ENCODE measurements at places on chromosomes 11 and 22. TPM values are rescaled to one million over a fixed set of nuclear protein-coding genes. Genes with fewer than 3 reads are reported as not detected.

The C11orf97 gene
- not detected for total RNA-seq

DNA sequence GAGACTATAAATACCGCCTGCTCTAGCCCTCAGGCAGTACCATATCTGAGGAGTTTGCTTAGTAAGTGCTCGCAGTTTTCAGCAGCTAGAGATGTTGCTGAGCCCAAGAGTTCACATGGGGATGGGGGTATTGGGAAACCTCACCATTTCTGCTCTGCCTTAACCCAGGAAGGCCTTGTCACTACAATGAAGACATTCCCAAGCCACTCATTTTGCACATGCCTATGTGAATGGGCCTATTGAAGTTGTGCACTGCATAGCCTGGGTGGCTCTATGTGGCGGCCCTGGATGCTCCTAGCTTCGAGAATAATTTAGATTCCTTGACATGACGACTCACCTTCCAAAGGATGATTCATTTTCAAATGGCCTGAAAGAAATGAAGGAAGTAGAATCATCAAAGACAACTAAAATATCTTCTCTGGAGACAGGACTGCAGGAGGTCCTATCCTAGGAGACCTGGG, 163.4 kb downstream of the ADAMTS15 start:
- H3K27ac ChIP-seq = no peak overlapping the region
- H3K4me1 ChIP-seq = no peaks in the 10 kb centered on the region
- H3K36me3 ChIP-seq = no peaks in the 10 kb centered on the region

DNA sequence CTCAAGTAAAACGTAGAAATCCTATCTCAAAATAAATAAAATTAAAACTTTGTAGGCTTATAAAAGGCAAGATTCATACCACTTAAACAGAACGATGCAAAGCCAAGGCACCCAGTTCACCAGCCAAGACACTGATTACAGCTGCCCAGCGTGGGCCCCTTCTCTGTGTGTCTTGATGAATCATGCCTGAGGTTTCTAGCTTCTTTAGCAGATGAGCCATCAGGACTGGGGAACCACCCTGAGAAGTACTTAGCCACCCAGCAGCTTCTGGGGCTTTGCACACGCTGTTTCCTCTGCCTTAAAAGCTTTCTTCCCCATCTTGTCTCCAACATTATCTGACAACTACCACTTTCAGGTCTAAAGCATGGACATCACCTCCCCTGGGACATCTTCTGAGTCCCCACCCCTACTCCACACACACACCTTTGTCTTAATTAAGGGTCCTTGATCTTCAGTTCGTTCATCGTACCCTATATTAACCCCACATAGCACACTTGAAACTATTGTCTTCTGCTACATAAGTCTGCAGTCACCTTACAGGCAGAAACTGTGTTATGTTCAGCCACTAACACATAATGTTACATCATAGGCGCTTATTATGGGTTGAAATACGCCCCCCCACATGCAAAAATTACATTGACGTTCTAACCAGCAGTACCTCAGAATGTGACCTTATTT, 8.7 kb upstream of the LAYN start:
- H3K27ac ChIP-seq = no peak overlapping the region
- H3K4me1 ChIP-seq = no peaks in the 10 kb centered on the region
- no peaks in the 10 kb centered on the region for H3K36me3 ChIP-seq
- no peak overlapping the region for H3K4me3 ChIP-seq
- no peaks in the 10 kb centered on the region for H3K27me3 ChIP-seq
- peak; percentile 27 for DNase-seq

- peaks cover 6% of the 10 kb centered on the region for H3K27me3 ChIP-seq
- H3K36me3 ChIP-seq = no peaks in the 10 kb centered on the region
- H3K4me3 ChIP-seq = peak overlapping the region; percentile 37
- H3K4me1 ChIP-seq = peaks cover 16% of the 10 kb centered on the region
These were observed 124.7 kb upstream of the C11orf58 start for GRCh38 chr11:16613512-16614381.

DNA sequence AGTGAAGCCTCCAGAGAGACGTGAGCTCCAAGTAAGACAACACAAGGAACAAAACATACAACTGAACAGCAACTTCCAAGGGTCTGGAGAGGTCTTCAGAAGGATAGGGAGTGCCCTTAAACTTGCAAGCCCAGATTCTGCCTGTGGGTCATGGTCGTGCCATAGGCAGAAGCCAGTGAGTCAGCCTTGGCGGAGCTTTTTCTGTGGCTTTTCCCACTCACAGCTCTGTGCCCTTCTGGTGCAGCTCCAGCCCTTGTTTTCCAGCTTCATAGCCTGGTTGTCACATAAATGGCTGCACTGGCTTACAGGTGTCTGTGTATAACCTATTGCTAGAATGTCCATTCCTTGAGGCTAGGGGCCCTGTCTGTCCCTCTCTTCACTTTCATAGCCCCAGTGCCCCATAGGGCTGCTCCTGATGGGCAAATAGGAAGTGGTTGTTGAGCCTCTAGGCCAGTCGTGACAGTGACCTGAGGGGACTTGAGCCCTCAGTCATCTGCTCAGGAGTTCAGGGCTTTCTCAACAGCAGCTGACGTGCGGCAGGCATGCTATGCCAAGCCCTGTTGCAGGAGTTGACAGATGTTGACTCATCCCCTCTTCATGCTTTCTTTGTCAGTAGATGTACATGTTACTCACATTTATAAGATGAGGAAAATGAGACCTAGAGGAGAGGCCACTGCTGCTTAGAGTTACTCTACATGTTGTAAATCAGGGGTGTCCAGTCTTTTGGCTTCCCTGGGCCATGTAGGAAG, 7.4 kb downstream of the MED15 start:
- H3K27ac ChIP-seq = no peak overlapping the region
- no peak overlapping the region for H3K4me3 ChIP-seq
- no peaks in the 10 kb centered on the region for H3K27me3 ChIP-seq
- peaks cover 41% of the 10 kb centered on the region for H3K36me3 ChIP-seq
- no peak for DNase-seq
- H3K4me1 ChIP-seq = peaks cover 42% of the 10 kb centered on the region

The RASGRP2 gene
- total RNA-seq = 654 TPM

The HEPN1 gene
- total RNA-seq = not detected

DNA sequence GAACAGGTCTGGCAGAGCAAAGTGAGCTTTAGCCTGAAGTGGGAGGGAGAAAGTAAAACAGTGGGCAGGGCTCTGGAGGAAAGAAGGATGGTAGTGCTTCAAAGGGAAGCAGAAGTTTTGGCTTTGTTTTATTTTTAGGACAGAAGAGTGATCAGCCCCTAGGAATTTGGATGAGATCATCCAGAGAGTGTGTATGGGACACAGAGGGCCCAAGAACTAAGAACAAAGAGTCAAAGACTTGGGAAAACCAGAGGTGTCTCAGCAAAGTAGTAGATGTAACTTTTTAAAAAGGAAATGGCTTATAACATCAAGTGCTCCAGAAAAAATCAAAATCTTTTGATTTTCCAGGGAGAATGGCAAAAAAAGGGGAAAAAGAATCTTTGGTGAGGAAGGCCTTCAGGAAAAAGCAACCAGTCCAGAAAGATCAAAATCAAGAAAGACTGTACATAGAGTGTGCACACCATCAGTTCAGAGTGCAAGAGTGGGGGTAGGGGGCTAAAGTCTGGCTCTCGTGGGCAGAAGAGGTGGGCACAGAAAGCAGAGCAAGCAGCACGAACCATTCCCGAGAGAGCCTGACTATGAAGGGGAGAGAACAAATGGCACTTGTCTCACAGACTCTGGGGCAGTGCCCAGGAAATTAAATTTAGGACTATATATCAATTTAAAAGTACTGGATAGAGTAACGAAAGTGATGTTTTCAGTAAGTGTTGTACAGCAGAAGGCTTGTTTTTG, 30.0 kb downstream of the MAPK1 start:
- DNase-seq = no peak
- H3K36me3 ChIP-seq = no peaks in the 10 kb centered on the region
- H3K27ac ChIP-seq = no peak overlapping the region
- H3K4me1 ChIP-seq = peaks cover 12% of the 10 kb centered on the region
- H3K27me3 ChIP-seq = no peaks in the 10 kb centered on the region
- no peak overlapping the region for H3K4me3 ChIP-seq

GRCh38 chr22:34781681-34782080, 284.3 kb upstream of the ISX start:
- H3K27ac ChIP-seq = no peak overlapping the region
- no peak for DNase-seq
- no peaks in the 10 kb centered on the region for H3K27me3 ChIP-seq
- no peaks in the 10 kb centered on the region for H3K36me3 ChIP-seq
- H3K4me1 ChIP-seq = no peaks in the 10 kb centered on the region

The CYTH4 gene
- total RNA-seq = 135 TPM

- H3K27ac ChIP-seq = no peak overlapping the region
- DNase-seq = no peak
- H3K27me3 ChIP-seq = no peaks in the 10 kb centered on the region
These were observed 19.6 kb downstream of the GDPD5 start for GRCh38 chr11:75505916-75506692.

DNA sequence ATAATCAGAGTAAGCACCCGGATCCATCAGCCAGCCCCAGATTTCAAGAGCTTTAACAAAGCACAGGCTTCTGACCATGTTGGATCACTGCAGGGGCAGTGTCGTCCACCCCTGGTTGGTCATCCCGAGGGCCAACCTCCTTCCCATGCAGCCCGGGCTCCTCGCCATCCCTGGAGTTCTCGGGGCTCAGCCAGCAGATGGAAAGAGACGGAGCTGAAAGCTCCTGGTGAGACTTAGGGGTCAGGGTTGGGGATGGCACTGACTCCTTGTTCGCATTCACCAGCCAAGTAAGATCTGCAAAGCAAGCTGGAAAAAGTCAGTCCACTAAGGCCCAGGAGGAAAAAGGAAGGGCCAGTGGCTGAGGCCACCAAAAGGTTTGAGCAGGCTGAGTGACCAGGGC, 888.9 kb downstream of the BRD1 start:
- H3K27ac ChIP-seq = no peak overlapping the region
- no peaks in the 10 kb centered on the region for H3K36me3 ChIP-seq
- H3K27me3 ChIP-seq = no peaks in the 10 kb centered on the region
- DNase-seq = no peak

The APOC3 gene
- not detected for total RNA-seq

The EP300 gene
- total RNA-seq = 137 TPM

- H3K36me3 ChIP-seq = no peaks in the 10 kb centered on the region
- no peaks in the 10 kb centered on the region for H3K4me1 ChIP-seq
- no peak for DNase-seq
- no peak overlapping the region for H3K4me3 ChIP-seq
- no peak overlapping the region for H3K27ac ChIP-seq
These were observed 94.8 kb upstream of the AMOTL1 start for GRCh38 chr11:94673386-94673785.

GRCh38 chr11:17989306-17989705, 23.5 kb downstream of the SERGEF start:
- H3K4me3 ChIP-seq = no peak overlapping the region
- DNase-seq = no peak
- peaks cover 50% of the 10 kb centered on the region for H3K36me3 ChIP-seq
- H3K27me3 ChIP-seq = no peaks in the 10 kb centered on the region
- H3K27ac ChIP-seq = no peak overlapping the region
- no peaks in the 10 kb centered on the region for H3K4me1 ChIP-seq

DNA sequence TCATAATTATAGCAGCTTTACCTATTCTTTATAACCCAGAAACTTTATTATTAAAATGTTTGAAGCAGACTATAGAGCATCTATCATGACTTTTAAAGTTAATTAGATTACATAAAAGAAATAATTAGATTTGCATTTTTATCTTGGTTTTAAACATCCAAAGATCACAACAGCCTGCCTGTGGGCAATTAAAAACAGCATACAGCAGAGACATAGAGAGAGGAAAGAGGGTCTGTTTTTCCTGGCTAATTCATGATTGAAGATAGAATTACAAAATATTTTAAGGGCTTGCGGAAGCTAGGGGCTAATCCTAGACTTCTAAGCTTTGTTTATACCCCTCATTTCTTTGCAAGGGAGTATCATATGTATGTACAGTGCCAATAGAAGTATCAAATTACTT, 178.1 kb downstream of the SOX6 start:
- DNase-seq = no peak
- H3K27ac ChIP-seq = no peak overlapping the region
- H3K4me1 ChIP-seq = no peaks in the 10 kb centered on the region
- no peaks in the 10 kb centered on the region for H3K27me3 ChIP-seq
- H3K36me3 ChIP-seq = no peaks in the 10 kb centered on the region

DNA sequence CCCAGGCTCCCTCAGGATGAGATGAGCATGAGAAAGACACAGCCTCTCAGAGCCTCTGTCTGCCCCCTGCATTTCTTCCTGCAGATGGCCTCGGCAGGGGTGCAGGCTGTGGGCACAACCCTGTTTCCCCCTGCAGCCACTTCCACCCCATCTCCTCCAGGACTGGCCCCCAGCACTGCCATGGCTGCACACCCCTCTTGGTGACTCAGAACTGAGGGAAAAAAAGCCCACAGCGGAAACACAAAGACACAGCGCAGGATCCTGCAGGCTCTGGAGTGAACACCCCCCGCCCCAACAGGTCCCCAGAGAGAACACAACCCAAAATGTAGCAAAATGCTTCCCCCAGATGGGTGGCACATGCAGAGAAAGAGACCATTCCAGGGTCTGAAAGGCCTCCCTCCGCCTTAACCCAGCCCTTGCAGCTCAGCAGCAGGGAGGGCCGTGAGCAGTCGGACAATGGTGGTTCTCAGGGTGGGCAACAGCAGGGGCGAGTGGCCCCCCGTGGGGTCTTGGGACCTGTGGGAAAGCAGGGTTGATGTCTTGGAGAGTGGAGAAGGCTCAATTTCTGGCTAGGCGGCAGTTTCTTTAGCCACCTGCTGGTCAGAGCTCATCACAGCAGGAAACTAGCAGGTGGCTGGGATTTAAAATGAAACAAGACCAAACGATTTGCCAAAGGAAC, 8.0 kb downstream of the TUBGCP6 start:
- no peak overlapping the region for H3K4me3 ChIP-seq
- DNase-seq = no peak
- no peak overlapping the region for H3K27ac ChIP-seq
- peaks cover 8% of the 10 kb centered on the region for H3K4me1 ChIP-seq
- peaks cover 66% of the 10 kb centered on the region for H3K36me3 ChIP-seq

- no peaks in the 10 kb centered on the region for H3K27me3 ChIP-seq
- no peak for DNase-seq
- H3K4me3 ChIP-seq = no peak overlapping the region
- no peaks in the 10 kb centered on the region for H3K36me3 ChIP-seq
These were observed 12.6 kb upstream of the GRAMD4 start for GRCh38 chr22:46607483-46608114.

GRCh38 chr11:16337421-16338213, 18.7 kb downstream of the SOX6 start:
- no peaks in the 10 kb centered on the region for H3K36me3 ChIP-seq
- no peak overlapping the region for H3K4me3 ChIP-seq
- H3K27me3 ChIP-seq = no peaks in the 10 kb centered on the region
- H3K4me1 ChIP-seq = no peaks in the 10 kb centered on the region
- H3K27ac ChIP-seq = no peak overlapping the region

The TTC12 gene
- 84.5 TPM for total RNA-seq

- H3K36me3 ChIP-seq = no peaks in the 10 kb centered on the region
- H3K27me3 ChIP-seq = no peaks in the 10 kb centered on the region
- H3K4me3 ChIP-seq = no peak overlapping the region
- no peaks in the 10 kb centered on the region for H3K4me1 ChIP-seq
- no peak for DNase-seq
These were observed 3.3 kb upstream of the GRAMD1B start for GRCh38 chr11:123426789-123427188.

The MRGPRF gene
- total RNA-seq = not detected

DNA sequence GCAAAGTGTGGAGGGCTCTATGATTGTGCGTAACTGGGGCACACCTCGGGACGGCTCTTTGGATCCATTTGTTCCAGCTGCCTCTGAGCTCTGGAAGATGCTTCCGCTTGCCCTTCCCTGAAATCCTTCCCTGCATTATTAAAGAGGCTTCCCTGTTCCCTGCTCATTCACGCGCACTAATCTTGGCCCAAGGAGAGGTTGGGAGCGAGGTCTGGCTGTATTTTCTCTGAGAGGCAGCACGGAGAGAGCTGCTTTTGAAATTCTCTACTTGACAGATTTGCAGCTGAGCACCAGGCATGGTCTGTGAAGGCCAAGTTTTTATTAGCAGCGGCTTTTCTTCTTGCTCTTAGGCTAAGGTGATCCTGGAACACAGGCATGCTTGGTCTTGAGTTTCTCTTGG, 94.8 kb upstream of the NTM start:
- no peak for DNase-seq
- no peak overlapping the region for H3K27ac ChIP-seq
- H3K27me3 ChIP-seq = no peaks in the 10 kb centered on the region
- no peak overlapping the region for H3K4me3 ChIP-seq
